ENCODE measurements at places on chromosomes 5 and 9.
A peak's percentile ranks its signal among the peaks of the same experiment; 100 is the strongest.

GRCh38 chr9:95776176-95776575 is 99.3 kb upstream of the ERCC6L2 start:
- no peak for DNase-seq

GRCh38 chr5:100560860-100561259 is 25.7 kb downstream of the FAM174A start:
- DNase-seq = no peak

DNA sequence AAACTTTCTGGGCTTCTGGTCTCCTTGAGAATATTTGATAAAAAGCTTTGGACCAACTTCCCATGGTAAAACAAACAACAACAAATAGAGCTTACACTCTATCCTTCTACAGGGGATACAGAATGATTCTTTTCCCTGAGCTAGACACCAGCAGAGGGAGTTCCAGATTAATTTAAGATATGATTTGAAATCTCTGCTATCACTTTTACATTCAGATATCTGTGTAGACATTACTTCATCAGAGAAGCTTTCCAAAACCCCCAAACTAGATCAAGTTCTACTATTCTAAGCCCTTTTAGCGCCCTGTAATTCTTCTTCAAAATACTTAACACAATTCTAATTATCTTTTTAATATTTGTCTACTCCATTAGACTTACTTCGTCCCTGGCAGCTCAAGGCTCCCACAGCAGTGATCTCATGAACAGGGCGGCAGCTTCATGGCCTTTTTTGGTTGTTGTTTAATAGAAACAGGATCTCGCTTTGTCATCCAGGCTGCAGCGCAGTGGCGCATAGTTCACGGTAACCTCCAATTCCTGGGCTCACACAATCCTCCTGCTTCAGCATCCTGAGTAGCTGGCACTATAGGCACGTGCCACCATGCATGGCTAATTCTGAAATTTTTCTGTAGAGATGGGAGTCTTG is 955 bp upstream of the GALNT12 start:
- DNase-seq = peak; percentile 83

DNA sequence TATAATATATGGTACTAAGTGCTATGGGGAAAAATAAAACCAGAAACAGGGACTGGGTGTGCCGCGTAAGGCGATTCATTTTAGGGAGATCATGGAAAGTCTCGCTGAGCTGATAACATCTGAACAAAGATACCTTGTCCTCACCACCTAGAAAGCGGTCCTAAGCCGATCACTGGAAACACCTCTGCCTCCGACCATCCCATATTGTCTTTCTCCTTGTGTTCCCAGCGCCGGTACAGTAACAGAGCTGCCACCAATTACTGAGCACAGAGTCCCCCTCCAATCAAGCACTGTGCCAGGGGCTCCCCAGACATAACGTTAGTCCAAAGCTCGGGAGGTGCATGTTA is 704 bp downstream of the CCDC112 start:
- DNase-seq = no peak

- peak; percentile 88 for DNase-seq
These were observed 70.4 kb downstream of the RALGPS1 start for GRCh38 chr9:126984969-126985368.

GRCh38 chr5:36950586-36951457 is 74.3 kb downstream of the NIPBL start:
- no peak for DNase-seq

DNA sequence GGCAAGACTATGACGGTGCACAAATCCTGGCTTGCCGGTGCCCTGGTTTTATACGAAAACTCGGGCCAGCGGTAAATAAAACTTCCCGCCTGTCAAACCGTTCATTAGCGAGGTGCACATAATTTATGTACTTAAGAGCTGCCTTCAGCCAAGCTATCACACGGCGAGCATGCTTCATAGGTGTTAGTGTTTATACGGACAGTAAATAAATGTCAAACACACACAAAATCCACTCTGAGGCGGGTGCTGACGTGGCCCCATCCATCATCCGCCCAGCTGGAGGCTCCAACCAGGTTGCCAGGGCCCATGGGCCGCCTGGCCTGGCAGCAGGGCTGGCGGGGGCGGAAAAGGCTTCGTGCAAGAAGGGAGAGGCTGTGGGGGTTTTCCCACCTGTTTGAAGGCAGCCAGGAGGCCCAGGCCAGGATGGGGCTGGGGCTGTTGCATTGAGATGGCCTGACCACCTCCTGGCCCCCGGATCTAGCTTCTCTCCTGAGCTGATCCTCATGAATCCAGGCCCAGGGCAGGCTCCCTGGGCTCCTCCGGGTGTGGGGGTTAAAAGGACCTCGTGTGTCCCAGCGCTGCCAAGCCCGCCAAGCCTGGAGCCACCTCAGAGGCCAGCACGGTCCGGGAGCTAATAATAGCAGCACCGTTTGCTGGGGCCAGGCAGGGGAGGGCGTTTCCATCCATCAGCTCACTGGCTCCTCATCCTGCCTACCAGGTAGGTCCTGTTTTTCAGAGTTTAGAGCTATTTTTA is 43.2 kb downstream of the BARX1 start:
- DNase-seq = no peak

DNA sequence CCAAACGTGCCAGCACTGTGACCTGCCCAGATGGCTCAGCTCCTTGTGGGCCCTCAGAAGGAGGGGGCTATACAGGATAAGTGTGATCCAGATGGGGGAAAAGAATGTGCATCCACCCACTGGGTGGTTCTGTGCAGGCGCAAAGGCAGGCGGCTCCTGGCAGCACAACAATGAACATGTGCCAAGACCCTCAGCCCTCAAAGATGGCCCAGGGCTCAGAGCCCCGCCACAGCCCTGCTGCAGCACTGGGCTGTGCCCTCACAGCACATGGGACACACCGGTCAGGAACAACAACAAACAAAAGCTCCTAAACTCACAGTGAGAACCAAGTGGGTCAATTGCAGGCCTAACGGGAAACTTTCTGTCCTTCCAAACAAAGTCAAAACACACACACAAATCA is 4.7 kb downstream of the SEMA4D start:
- no peak for DNase-seq

GRCh38 chr9:34454571-34455065 is 3.8 kb downstream of the FAM219A start:
- no peak for DNase-seq

- no peak for DNase-seq
These were observed 12.1 kb downstream of the C6 start for GRCh38 chr5:41201082-41201772.

- no peak for DNase-seq
These were observed 12.2 kb upstream of the RAPGEF6 start for GRCh38 chr5:131647048-131647769.

- no peak for DNase-seq
These were observed 264.2 kb downstream of the RAB3C start for GRCh38 chr5:58847041-58847440.

DNA sequence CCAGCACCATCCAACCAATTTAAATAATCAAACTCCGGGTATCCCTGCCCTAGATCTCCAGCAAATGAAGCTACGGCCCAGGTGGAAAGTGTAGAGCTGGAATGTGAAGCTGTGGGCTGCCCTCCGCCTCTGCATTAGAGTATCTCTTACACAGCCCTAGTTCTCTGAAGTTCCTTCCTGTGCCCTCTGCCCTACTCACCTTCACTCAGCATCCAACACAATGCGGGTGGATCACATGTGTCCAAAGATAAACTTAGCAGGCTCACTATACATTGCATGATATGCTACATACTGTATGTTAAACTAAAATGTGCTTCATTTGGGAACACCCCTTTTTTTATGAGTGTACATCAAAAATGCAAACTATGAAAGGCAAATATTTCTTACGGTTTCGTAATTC is 70.0 kb upstream of the RAD23B start:
- no peak for DNase-seq

DNA sequence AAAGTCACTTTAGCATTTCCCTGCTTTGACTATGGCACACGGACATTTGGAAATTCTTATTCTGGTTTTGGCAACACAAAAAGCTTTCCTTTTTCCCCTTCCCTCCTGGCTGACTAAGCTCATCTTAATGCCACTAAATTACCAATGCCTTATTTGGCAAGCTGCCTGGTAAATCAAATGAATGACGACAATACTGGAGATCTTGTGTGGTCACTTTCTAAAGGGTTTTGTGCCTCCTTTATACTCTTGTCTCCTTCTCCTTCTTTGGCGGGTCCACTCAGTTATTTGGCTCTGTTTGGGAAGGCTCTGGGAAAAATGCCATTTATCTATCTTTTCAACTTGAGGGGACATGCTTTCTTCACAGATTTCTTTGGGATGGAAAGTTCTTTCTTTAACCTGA is 34.9 kb downstream of the SH3GL2 start:
- DNase-seq = no peak

- no peak for DNase-seq
These were observed 42.4 kb upstream of the LRRC70 start for GRCh38 chr5:62536232-62536631.

DNA sequence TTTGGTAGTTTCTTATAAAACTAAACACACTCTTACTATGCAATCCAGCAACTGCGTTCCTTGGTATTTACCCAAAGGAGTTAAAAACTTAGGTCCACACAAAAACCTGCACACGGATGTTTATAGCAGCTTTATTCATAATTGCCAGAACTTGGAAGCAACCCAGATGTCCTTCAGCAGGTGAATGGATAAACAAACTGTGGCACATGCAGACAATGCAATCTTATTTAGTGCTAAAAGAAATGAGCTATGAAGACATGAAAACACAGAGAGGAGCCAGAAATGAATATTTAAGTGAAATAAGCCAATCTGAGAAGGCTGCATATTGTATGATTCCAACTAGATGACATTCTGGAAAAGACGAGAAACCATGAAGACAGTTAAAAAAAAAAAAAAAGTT is 10.7 kb downstream of the WNK2 start:
- no peak for DNase-seq

GRCh38 chr9:33180526-33181184 is 13.5 kb upstream of the B4GALT1 start:
- no peak for DNase-seq

DNA sequence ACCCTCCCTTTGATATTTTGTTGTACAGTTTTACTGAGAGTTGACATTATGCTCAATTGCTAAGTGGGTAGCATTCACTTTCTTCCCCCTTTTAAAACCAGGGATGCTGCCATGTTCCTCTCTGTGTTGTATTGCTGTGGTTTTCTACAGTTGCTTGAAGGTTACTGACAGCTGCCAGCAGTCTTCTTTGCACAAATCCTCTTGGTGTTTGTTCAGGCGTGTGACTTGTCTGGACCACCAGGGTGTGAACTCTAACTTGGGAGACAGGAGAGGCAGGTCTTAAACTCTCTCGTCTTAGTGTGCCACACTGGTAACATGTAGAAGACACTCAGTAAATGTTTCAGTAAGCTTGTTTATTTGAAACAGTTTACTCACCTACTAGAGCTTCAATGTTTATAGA is 25.1 kb downstream of the SLC44A1 start:
- no peak for DNase-seq

DNA sequence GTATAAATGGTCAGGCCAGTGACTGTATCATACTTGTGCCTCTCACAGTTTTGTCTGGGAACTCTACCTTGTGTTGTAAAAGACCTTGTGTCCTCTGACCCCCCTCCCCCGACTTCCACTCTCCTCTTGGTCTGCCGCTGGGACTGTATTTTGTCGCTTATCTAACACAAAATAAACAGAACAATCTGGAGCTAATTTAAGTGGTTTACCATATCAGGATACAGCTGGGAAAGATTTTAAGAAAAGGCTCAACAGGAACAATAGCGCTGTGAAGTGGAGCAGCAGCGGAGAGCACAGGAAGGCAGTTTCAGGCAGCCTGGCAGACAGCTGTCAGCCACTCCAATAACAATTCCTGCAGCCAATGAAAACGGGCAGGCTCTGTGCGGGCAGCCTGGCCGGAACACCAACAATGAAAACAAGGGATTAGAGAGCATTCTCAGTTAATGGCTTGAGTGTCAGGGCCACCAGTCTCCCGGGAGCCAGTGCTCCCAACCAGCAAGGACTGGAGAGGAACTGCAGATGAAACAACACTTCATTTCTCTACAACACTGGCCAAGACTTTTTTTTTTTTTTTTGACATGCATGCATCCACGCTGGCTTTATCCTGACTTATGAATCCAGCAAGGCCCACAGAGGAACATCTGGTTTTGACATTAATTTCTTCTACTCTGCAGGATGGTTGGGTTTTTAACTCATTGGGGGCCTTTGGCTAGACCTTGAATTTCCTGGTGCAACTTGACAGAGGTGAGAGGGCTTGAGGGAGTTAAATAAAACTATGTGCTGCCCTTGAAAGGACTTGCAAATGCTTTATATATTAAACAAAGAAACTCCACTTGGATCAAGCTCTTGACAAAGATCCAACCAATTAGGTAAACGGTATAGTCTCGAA is 76.7 kb downstream of the ARSB start:
- no peak for DNase-seq

DNA sequence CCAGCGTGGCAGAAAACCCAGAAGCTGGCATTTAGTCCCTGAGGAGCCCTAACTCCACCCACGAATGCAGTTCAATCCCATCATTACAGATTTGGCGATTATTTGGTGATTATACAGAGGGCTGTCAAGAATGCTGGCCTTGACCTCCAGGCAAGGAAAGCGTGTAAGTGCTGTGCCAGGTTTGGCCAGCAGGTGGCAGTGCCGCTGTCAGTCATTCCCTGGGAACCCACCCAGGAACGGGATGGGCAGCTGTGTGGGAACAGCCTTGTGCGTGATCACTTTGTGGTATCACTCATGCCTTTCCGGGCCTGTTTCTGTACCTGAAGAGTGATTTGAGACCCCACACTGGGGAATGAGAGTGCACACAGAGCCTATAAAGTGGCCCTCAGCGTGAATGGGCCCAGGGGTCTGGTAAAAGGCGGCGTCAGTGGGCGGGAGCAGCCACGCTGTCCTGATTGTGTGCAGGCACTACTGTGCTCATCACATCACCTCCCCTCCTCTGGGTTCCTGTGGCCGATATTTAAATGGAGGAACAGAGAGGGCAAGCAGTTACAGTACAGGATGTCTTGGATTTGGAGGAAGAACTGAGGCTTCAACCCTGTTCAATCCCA is 215.6 kb downstream of the ROR2 start:
- peak; percentile 30 for DNase-seq

DNA sequence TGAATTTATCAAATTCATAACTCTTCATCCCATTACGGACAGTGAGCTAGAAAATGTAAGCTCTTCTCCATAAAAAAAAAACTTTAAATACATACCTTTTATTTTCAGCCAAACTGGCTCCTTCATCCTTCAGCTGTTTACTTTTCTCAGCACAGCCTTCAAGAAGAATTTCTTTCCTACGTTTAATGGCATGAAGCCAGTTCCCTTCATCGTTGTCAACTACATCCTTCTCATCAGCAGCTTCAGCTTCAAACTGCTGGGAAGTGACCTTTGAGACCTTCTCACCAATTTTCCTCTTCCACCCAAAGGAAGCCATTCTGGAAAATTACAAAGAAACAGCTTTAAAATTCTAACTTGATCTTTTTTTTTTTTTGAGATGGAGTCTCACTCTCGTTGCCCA is 9.1 kb downstream of the TTC33 start:
- DNase-seq = no peak

DNA sequence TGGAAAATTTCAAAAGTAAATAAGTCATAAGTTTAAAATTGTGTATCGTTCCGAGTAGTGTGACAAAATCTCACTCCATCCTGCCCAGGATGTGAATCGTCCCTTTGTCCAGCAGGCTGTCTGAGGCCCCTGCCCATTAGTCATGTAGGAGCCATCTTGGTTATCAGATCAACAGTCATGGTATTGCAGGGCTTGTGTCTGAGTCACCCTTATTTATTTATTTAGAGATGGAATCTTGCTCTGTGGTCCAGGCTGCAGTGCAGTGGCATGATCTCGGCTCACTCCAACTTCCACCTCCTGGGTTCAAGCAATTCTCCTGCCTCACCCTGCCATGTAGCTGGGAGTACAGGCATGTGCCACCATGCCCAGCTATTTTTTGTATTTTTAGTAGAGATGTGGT is 30.2 kb downstream of the ITGA2 start:
- no peak for DNase-seq
